ENCODE measurements at places on chromosomes 13 and 19. TPM values are rescaled to one million over a fixed set of nuclear protein-coding genes. Genes with fewer than 3 reads are reported as not detected.

TPTE2 gene
- not detected for total RNA-seq

LILRA2 gene
- not detected for total RNA-seq

C13orf42 gene
- 17.6 TPM for total RNA-seq

SOHLH2 gene
- total RNA-seq, result 15.7 TPM

SGCG gene
- total RNA-seq, result 0.15 TPM

PSG4 gene
- total RNA-seq, result not detected

ZNF699 gene
- 7.5 TPM for total RNA-seq

KCNRG gene
- 1.1 TPM for total RNA-seq

TMEM238 gene
- 3.5 TPM for total RNA-seq

NLRP9 gene
- not detected for total RNA-seq

SULT2A1 gene
- 0.18 TPM for total RNA-seq

ZNF320 gene
- total RNA-seq, result 33.5 TPM

SIGLEC5 gene
- not detected for total RNA-seq

ACER1 gene
- not detected for total RNA-seq

CCDC8 gene
- 27.5 TPM for total RNA-seq

KLK11 gene
- total RNA-seq, result 0.29 TPM

CYP2A7 gene
- not detected for total RNA-seq

ZNF575 gene
- total RNA-seq, result 0.22 TPM

FXYD1 gene
- 1.9 TPM for total RNA-seq

SMG9 gene
- 44.6 TPM for total RNA-seq

GPR42 gene
- not detected for total RNA-seq

TMEM145 gene
- 12.8 TPM for total RNA-seq

CNN1 gene
- total RNA-seq, result 16.2 TPM

KIR2DL3 gene
- not detected for total RNA-seq

ZNF382 gene
- total RNA-seq, result 3.6 TPM

MLNR gene
- not detected for total RNA-seq

MAP3K10 gene
- 30.5 TPM for total RNA-seq

PTH2 gene
- total RNA-seq, result not detected

CFD gene
- 0.66 TPM for total RNA-seq

SYCN gene
- not detected for total RNA-seq

SKA3 gene
- 24.1 TPM for total RNA-seq

SIGLEC10 gene
- not detected for total RNA-seq

CCDC194 gene
- 1.5 TPM for total RNA-seq

ZNF548 gene
- 15.5 TPM for total RNA-seq

PABPC3 gene
- total RNA-seq, result not detected

KCNK6 gene
- total RNA-seq, result 8.9 TPM

OR7D2 gene
- total RNA-seq, result 0.41 TPM

IL17D gene
- total RNA-seq, result 0.88 TPM

STOML3 gene
- total RNA-seq, result not detected

FGF22 gene
- 0.77 TPM for total RNA-seq

MBD3L2B gene
- not detected for total RNA-seq

URAD gene
- not detected for total RNA-seq

ATXN8OS gene
- not detected for total RNA-seq

GAMT gene
- total RNA-seq, result 49.6 TPM

GGACT gene
- total RNA-seq, result 3.5 TPM

ZNF846 gene
- total RNA-seq, result 10.0 TPM

SIRT2 gene
- 9.7 TPM for total RNA-seq

RNF17 gene
- total RNA-seq, result not detected

CDX2 gene
- total RNA-seq, result not detected

FAM216B gene
- not detected for total RNA-seq

PLIN4 gene
- 0.50 TPM for total RNA-seq

HCST gene
- total RNA-seq, result 1.5 TPM

SBK3 gene
- 0.36 TPM for total RNA-seq
